Left ventricle myocardium inferior (tissue), 1 donor: ENCODE measurements at places on chromosomes 7 and 10. TPM values are rescaled to one million over a fixed set of nuclear protein-coding genes. Genes with fewer than 3 reads are reported as not detected.

The CRYGN gene
- 0.41 TPM for total RNA-seq

DNA sequence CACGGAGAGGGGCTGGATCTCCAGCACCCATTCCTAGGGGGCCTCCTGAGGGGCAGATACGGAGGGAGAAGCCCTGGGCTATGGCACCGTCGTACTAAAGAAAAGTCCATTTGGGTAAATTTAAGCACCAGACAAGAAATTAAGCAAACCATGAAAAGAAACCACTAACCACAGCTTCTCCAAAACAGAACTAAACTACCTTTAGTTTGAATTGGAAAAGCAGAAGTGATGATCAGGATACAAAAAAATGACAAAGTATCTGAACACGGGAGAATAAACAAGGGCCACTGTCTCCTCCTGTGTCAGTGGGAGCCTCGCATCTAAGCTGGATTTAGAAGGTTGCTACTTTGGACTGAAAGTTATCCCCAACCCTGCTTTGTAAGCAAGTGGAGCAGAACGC is 69.1 kb downstream of the DIP2C start:
- H3K4me3 ChIP-seq, result no peak overlapping the region
- H3K4me1 ChIP-seq, result peaks cover 88% of the 10 kb centered on the region
- no peaks in the 10 kb centered on the region for H3K36me3 ChIP-seq
- no peaks in the 10 kb centered on the region for H3K27me3 ChIP-seq

GRCh38 chr10:88062385-88062784 is 199.0 kb downstream of the PTEN start:
- no peak for DNase-seq
- peaks cover 52% of the 10 kb centered on the region for H3K4me1 ChIP-seq
- H3K36me3 ChIP-seq, result no peaks in the 10 kb centered on the region
- H3K27ac ChIP-seq, result peak overlapping the region; percentile 54
- H3K4me3 ChIP-seq, result no peak overlapping the region
- no peaks in the 10 kb centered on the region for H3K27me3 ChIP-seq

GRCh38 chr10:51462076-51462779 is 237.2 kb downstream of the CSTF2T start:
- peak overlapping the region; percentile 47 for H3K27ac ChIP-seq
- H3K27me3 ChIP-seq, result no peaks in the 10 kb centered on the region
- DNase-seq, result no peak
- no peaks in the 10 kb centered on the region for H3K36me3 ChIP-seq
